Muscle of back (tissue), 13 donors: ENCODE measurements at places on chromosomes 16 and 17.

GRCh38 chr17:78185981-78186691 lies 716 bp downstream of the TK1 start:
- DNase-seq: peak; percentile 64

DNA sequence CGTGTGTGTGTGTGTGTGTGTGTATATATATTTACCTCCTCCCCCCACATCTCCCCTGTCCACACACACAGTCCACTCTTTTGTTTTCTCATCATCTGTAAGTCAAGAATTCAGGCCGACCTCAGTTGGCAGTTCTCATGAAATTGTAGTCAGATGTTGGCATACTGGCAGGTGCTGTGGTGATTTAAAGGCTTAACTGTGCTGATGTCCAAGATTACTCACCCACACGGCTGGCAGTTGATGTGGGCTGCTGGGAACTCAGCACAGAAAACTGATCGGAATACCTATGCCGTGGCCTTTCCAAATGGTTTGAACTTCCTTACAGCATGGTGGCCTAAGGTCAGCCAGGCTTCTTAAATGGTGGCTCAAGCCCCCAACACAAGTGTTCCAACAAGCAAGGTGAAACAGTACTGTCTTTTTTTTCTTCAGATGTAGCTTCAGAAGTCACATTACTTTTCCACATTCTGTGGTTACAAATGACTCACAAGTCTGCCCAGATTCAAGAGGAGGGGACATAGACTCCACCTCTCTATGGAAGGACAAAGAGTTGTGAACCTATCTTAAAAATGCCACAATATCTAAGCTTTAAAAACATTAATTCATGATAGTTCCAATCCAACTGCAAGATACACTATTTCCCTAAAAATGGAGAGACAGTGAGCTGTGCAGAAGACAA lies 198.5 kb upstream of the HS3ST4 start:
- no peak for DNase-seq

- no peak for DNase-seq
These were observed 71.5 kb downstream of the SEC14L1 start for GRCh38 chr17:77212081-77212832.

DNA sequence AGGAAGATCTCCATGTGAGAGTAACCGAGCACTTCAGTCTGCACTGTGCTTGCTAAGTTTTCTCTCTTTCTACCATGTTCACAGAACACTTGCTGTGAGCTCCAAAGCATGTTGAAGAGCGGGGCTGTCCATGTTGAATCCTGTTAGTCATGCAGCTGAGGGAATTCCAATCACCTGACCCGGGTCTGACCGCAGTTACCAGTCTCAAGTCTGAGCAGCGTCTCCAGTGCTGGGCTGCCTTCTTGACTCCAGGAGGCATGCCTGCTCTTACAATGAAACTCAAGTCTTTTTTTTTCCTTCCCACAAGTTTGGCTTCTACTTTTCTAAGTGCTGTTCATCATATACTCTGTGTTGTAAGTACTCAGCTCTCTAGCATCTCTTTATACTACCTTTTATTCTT lies 44.3 kb downstream of the HOXB1 start:
- DNase-seq: no peak

DNA sequence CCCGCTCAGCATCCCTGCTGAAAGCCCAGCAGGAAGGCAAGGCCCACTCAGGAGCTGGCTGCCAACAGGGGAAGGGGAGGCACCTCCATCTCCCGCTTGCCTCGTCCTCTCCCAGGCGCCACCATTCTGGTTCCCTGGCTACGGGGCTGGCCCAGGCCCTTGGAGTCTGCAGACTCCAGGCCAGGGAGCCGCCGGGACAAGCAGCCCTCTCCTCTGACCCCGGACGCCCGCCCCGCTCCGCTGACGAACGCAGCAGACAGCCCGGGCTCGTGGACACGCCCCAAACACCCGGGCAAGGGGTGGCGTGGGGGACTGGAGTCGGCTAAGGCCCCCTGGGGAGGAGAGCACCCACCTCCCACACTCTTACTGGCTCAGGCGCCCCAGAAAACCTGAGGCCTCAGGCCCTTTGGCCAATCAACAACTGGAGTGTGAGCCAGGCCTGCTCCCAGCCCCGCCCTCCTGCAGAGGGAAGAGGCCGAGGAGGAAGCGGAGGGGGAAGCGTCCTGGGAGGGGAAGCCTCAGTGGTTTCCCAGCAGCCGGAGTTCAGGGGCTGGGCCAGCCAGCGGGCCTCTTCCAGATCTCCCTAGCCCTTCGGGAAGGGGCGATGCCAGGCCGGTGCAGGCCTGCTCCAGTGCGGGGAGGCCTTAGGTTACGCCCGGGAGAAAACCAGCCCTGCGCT lies 4.2 kb downstream of the MNT start:
- DNase-seq: peak; percentile 91
